Activated CD4-positive, alpha-beta T cell treated with anti-CD3 and anti-CD28 coated beads, Interleukin-2, amount 10 ng/mL, durations not matched to agents 7 days and 5 days (primary cell): ENCODE measurements at places on chromosomes 2 and 18. TPM values are rescaled to one million over a fixed set of nuclear protein-coding genes. Genes with fewer than 3 reads are reported as not detected.

FOSL2 gene
- 39.6 TPM for total RNA-seq

CDH2 gene
- total RNA-seq, result not detected

RPL31 gene
- 1,501 TPM for total RNA-seq

DNA sequence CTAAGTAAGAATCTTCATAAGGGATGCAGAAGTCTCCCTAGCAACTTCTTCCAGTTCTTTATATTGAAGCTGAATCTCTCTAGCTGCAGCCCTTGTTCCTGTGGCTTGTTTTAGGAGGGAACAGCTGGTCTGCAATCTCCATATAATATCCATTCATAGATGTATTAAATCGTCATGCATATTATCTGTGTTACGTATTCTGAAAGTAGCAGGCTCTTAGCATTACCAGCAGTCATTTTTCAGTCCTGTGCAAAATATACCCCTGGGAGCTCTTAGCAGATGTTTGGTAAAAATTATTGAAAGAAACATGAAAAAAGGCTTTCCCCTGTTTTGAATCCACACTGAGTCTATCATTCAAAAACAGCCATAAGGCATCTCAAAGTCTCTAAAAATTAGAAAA, 385.3 kb downstream of the IRS1 start:
- no peak for DNase-seq

- DNase-seq, result no peak
These were observed 98.3 kb upstream of the LDLRAD4 start for GRCh38 chr18:13120255-13120654.

- no peak for DNase-seq
These were observed 158.6 kb downstream of the AQP4 start for GRCh38 chr18:26706911-26707351.
